GM12865 (cell line): ENCODE measurements at places on chromosomes 6 and 20.

DNA sequence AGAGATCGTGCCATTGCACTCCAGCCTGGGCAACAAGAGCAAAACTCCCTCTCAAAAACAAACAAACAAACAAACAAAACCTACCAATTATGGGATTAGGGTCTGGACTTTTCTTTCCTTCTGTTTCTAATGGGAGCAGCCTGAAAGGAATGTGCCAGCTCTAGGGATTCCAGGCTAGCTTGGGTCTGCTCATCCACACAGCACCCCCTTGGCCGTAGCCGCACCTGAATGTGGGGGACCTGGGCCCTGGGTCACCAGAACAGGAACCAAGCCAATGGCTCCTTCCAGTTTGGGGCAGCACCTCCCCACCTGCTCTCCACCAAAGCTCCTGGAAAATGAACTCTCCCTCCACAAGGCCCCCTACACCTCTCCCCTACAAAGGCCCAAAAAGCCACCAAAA is 6.7 kb downstream of the CTSZ start:
- no peak for DNase-seq

GRCh38 chr6:96227135-96227534 is 211.4 kb downstream of the FUT9 start:
- DNase-seq: no peak

- DNase-seq: peak; percentile 62
These were observed 213.2 kb upstream of the ECI2 start for GRCh38 chr6:4348462-4349112.

DNA sequence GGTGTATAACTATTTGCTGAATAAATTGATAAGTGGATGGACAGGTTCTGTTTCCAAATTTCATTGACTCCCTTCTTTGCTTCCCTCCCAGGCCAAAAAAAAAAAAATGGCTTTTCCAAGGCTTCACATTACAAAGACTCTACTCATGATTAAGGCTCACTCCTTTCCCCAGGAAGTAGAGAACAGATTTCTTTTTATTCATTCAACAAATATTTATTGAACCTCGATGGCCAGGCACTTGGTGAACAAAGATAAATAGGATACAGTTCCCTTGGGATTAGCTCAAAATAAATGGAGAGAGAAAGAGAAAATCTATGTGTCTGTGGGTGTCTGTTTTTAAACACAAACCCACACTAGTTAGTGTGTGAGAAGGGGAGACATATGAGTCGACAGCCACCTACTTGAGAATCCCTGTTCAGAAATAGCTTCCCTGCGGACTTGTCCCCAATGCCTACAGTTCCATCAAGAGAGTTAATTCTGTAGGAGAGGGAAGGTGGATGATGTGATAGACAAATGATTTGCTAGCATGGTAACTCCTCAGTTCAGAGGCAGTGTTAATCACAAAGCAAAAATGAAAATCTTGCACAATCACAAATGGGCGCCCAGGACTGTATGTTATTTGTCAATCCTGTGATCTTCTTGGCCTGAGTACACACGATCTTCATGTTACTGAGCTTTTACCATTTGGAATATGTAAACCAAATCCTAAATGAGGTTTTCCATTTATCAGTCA is 20.3 kb downstream of the TRAF3IP2 start:
- no peak for DNase-seq

DNA sequence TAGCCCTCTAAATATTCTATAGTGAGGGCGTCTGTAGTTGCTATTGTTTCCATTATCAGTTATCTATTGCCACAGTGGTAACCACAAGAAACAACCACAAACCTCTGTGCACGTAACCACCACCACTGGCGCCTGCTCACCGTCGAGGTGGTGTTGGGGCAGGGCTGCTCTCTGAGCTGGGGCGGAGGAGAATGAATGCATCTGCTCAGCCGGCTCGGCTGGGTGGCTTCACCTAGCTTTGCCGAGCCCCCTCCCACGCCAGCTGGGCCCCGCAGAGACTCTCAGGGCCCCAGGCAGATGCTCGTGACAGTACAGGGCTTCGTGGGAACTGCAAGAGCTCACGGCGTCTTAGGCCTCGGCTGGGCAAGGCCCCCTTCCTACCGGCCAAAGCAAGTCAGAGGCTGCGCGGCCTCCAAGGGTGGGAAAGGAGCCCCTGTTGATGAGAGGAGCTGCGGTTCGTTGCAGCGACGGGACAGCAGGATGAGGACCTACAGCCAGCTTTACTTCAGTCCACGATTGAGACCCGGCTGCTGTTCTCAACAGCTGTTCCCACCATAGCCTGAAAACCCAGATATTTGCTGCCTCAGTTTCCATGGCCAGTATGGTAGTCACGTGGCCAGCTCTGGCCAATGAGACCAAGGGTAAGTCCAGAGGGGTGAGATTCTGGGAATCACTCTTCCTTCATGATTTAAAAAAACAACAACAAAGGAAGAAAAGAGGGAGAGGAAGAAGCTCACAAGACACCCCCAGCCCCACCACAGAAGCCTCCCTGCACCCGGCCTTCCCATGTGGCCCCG is 120.2 kb upstream of the AFDN start:
- peak; percentile 50 for DNase-seq

DNA sequence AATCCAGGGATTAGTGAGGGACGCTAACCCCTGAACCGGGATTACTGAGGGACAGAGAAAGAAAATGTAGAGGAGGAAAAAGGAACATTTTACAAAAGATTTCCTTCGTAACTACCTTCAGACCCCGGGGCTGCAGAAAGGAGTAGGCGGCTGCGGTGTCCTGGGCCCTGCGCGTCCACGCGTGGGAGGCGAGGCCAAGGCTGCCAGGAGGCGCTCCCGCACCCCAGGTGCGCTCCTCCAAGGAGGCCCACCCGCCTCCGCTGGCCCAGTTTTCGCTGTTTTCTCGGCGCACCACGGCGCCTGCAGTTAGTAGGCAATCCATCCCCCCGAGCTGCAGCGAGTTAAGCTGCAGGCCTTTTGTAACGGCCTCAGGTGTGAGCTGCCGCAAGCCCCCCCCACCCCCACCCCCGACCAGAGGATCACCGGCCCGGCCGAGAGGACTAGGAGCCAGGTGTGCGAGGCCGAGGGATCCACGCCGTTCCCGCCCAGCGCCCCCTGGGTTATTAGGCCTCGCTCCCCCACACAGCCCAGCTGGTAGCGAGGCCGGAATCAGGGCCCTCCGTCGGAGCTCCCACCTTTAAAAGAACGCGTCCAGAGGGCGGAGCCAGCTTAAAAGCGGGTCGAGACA is 380.3 kb upstream of the ARID1B start:
- no peak for DNase-seq

DNA sequence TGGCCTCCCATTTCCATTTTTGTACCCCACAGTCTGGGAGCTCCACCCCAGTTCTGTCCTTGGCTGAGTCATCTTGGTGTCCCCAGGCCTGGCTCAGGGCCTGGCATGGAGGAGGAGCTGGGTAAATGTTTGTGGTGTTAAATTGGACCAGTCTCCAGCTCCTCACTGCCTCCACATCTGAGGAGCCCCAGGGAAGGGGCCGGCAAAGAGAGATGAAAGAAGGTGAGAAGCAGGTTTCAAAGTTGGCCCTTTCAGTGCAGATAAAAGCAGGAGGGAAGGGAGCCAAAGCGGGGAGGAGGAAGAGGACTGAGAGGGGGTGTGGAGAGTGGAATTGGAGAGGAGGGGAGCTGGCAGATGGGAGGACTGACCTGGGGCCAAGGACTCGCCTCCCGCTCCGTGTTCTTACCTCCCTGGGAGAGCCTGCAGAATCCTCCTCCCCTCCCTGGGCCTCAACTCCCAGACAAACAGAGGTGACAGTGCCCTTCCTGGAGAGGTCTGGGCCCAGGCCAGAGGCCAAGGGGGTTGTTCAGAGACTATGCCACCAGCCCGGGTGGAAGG is 89.0 kb downstream of the CD40 start:
- no peak for DNase-seq

DNA sequence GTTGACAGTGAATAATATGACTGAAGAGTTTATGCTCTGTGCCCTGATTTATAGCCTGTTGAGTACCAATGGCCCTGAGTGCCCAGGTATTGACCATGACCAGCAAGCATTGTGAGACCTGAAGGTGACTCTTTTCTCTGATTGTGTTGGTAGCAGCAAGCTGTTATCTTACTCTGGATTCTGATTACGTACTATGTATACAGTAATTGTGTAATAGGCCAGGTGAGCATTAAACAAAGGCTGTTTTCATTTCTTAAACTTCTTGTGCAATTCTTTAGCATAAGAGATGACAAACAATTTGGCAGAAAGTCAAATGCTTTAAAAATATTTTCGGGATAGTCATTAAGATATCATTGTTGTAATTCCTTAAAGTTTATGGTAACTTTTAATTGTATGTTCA is 111.7 kb upstream of the PTPRK start:
- DNase-seq: no peak

DNA sequence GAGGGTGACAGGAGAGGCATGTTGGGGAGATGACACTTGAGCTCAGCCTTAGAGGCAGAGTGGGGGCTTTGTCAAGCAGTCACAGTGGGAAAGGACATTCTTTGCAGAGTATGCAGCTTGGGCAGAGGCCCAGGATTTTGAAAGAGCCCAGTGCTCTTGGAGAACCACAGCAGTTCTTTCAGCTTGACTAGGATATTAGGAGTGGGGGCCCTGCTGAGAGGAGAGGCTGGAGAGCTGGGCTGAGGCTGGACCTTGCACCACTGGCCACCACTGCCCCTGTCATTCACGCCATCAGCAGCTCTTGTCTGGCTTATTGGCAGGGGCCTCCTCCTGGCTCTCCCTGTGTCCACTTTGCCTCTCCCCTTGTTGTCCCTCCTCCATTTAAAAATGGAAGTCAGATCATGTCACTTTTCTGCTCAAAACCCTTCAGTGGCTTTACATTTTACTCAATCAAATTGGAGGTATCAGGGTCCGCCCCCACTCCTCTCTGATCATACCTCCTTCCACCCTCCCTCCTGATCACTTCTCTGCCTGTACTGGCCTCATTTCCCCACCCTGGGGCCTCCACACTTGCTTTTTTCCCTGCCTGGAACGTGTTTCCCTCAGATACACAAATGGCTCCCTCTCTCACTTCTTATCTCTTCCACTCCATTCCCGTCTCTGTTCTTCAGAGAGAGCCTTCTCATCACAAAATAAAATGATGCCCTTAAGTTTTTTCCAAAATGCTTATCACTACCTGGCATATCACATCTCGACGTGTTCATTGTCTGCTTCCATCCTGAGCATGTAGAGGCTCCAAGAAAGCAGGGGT is 10.5 kb downstream of the MANBAL start:
- DNase-seq: no peak

DNA sequence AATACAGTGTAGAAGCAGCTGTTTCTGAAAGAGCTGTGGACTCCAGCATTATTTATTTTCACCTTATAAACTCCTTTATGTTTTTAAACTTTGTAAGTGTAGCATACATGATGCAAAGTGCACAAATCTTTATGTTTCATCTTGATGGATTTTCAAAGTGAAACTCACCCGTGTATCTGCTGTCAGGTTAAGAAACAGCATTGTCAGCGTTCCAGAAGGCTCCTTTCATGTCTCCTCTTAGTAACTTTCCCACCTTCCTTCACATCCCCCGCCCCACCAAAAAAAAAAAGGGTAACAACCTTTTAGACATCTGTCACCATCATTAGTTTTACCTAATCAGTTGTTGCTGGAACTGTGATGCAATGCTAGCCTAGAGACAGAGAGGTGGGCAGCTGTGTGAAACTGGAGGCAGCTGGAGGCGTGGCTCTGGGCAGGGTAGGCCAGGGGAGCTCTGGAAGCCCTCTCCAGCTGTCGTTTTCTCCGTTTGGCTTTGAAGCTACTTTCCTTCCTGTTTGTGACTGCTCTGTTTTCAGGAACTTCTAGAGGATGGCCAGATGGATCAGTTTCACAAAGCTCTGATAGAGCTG is 7.2 kb downstream of the ACTR5 start:
- no peak for DNase-seq

DNA sequence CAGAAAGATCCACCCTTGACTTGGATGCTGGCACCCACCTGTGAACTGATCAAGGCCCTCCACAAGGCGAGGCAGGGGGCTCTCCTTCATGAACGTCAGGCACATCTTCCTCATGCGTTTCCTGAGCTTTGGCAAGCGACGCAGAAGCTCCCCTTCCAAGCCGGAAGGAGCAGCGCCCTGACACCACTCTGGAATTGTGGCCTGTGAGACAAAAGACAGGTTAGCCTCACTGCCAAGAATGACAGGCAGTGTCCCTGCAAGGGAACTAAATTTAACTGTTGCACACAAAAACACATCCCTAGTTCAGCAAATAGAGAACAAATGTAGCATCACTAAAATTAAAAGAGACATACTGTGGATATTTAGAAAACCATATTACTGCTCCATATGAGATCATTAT is 42.0 kb upstream of the LYRM2 start:
- no peak for DNase-seq

DNA sequence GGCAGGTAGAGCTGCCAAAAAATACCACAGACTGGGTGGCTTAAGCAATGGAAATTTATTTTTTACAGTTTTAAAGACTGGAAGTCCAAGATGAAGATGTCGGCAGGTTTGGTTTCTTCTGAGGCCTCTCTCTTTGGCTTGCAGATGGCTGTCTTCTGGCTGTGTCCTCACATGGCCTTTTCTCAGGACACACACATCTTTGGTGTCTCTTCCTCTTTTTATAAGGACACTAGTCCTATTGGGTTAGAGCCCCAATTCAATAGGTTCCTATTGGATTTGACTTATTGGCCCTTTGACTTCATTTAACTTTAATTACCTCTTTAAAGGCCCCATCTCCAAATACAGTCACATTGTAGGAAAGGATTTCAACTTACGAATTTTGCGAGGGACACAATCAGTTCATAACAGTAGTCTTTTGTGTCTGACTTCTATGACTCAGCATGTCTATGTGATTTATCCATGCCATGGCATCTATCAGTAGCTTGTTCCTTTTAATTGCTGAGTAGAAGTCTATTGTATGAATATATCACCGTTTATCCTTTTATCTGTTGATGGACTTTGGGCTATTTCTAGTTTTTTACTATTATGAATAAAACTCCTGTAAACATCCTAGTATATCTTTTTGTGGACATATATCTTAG is 11.0 kb upstream of the TCP11 start:
- no peak for DNase-seq
